Articular chondrocyte of knee joint (primary cell): ENCODE measurements at places on chromosomes 5 and 9. TPM values are rescaled to one million over a fixed set of nuclear protein-coding genes. Genes with fewer than 3 reads are reported as not detected.

DMRT1 gene
- total RNA-seq: not detected in 2 replicates

TRIM7 gene
- total RNA-seq: 0.97 and 3.3 TPM in 2 replicates

MLANA gene
- not detected in 2 replicates for total RNA-seq

FGF18 gene
- total RNA-seq: 0.97 and 2.7 TPM in 2 replicates

SLC34A1 gene
- total RNA-seq: not detected in 2 replicates

SVEP1 gene
- 63.7 and 89.5 TPM in 2 replicates for total RNA-seq
